Cortex of kidney (tissue), 1 donor: ENCODE measurements at places on chromosomes 4 and X.

GRCh38 chrX:107716118-107716684 is 59.4 kb downstream of the TSC22D3 start:
- no peak for DNase-seq

DNA sequence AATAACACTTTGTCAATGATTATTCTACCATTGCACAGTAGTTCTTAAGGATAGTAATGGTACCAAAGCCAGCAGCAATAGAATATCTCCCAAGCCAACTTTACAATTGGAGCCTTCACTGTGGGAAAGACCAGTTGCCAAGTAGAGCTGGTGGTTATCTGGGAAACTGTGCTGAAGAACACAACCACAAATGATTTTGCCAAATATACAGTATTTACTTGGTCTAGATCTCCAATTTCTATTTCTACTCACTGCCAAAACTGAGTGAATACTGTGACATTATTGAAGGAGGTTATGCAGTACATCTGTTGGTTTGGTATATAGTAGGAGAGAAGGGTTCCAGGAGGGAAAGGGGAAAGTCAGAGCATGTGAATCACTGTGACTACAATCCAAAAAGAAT is 3.8 kb downstream of the TET2 start:
- no peak for DNase-seq

- no peak for DNase-seq
These were observed 332.7 kb downstream of the PRDM5 start for GRCh38 chr4:120589787-120590186.

- DNase-seq: no peak
These were observed 31.8 kb upstream of the ZCCHC13 start for GRCh38 chrX:74272230-74272629.

DNA sequence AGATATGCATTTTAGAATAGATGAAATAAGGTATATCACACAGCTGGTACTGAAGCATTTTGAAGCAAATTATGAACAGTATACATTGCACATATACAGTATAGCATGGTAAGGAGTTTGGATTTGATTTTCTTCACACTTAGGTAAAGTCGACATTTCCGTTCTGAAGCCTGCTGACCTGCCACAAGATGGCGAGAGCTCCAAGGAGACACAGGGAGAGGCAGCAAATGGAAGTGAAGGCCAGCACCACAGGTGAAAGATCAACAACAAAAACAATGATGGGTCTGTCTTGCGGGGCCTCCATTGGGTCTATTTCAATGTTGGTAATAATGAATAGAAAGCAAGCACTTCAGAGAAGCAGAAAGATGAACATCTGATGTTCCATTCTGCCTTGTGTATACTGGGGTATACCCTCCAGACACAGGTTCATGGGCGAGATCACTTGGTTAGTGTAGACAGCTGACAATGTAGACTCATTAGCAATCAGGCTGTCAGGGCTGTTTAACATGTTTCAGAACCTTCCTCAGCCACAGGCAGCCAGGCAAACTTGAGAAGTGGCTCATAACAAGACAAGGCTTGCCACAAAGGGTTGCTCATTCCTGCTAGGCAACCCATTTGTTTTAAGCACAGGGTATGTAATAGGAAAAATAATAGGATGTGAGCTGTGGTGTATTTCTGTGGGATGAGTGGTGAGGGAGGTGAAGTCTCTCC is 21.4 kb upstream of the NOX1 start:
- no peak for DNase-seq

- DNase-seq: no peak
These were observed 260.2 kb downstream of the IL1RAPL1 start for GRCh38 chrX:28847423-28847822.

- DNase-seq: no peak
These were observed 554 bp downstream of the PCDH7 start for GRCh38 chr4:30720661-30721184.

GRCh38 chr4:148207068-148207467 is 235.1 kb downstream of the NR3C2 start:
- no peak for DNase-seq

DNA sequence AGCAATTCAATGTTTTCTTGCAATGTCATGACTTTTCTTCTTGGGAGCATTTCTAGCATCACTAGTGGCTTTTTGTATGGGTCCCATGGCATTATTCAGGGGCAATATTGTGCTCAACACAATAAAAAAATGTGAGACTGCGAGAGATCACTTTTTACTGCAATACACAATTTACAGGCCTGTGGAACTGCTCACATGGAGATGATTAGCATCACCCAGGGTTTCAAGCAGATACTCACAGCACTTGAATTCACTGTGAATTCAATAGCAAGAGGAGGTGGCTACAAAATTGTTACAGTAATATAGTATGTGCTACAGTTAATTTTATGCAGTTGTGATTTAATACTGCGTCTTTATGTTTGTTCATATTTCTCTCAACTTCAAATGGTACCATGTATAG is 50.4 kb downstream of the TBC1D19 start:
- no peak for DNase-seq

DNA sequence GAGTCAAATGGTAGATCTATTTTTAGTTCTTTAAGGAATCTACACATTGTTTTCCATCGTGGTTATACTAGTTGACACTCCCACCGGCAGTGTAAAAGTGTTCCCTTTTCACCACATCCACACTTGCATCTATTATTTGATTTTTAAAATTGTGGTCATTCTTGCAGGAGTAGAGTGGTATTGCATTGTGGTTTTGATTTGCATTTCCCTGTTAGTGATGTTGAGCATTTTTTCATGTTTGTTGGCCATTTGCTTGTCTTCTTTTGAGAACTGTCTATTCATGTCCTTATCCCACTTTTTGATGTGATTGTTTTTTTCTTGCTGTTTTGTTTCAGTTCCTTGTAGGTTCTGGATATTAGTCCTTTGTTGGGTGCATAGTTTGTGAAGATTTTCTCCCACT is 70.0 kb downstream of the TAB3 start:
- no peak for DNase-seq

- no peak for DNase-seq
These were observed 515.6 kb downstream of the PPARGC1A start for GRCh38 chr4:23374259-23374658.

DNA sequence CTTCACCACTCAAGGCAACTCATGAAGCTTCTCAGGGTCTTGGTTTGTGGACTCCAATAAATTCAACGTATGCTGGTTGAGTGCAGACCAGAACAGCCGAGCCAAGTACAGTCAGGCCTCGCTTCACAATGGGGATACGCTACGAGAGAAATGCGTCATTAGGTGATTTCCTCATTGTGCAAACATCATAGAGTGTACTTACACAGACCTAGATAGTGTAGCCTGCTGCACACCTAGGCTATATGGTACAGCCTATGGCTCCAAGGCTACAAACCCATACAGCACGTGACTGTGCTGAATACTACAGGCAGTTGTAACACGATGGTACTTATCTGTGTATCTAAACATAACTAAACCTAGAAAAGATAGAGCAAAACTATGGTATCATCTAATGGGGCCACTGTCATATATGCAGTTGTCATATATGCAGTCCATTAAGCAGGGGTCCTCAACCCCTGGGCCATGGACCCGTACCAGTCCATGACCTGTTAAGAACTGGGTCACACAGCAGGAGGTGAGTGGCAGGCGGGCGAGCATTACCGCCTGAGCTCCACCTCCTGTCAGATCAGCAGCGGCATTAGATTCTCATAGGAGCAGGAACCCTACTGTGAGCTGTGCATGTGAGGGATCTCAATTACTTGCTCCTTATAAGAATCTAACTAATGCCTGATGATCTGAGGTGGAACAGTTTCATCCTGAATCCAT is 31.5 kb downstream of the RTL5 start:
- no peak for DNase-seq

GRCh38 chrX:72299891-72300630 is 5.7 kb downstream of the CITED1 start:
- no peak for DNase-seq

- DNase-seq: no peak
These were observed 262.1 kb upstream of the GPC4 start for GRCh38 chrX:133677123-133678063.

DNA sequence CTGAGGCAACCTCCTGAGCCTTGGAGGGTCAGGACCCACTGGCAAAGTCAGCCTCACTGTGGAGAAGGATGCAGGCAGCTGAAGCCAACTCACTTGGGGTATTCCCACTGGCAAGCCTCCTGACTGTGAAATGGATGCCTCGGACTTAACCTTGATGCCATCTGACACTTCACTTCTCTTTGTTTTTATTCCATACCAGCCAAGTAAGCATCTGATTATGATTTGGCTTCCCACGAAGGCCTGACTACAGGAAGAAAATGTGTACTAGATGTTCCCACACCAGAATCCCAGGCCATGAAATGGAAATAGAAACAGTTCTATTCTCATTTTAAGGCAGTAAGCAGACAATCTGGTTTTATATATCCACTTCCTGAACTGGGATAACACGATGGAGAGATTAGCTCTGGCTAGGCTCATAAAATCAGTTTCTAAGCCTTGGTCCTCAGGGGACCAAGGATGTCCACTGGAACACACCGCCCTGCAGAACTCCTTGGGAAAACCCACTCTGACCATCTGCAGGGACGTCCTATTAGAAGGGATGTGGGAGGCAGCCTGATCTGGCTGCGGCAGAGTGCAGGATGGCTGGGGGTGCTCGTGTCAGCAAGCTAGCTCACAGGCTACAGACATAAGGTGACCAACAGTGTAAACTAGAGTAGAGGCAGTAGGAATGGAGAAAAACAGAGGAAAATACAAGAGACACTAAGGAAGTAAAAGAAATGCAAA is 89.3 kb downstream of the TSPAN5 start:
- DNase-seq: no peak

GRCh38 chr4:174398728-174399127 is 115.0 kb downstream of the CEP44 start:
- DNase-seq: no peak

GRCh38 chr4:120923207-120923522 is 639 bp upstream of the PRDM5 start:
- DNase-seq: no peak

DNA sequence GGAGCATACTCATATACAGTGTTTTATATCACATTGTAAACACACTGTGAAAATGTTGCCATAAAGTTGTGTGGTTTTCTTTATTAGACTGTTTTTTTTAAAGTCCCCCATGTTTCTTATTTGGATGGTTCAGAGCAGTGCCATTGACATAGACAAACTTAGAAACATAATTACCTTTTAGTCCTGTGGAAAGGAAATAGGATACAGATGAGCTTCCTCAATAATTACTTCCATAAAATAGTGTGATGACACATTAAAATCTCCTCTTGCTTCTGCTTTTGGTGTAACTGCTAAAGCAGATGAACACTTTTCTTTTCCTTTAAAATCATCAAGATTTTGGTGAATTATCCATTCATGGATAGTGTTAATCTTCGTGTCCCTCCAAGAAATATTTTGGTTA is 52.9 kb upstream of the LIMCH1 start:
- no peak for DNase-seq

GRCh38 chr4:48429709-48430474 is 53.3 kb upstream of the SLC10A4 start:
- DNase-seq: no peak

DNA sequence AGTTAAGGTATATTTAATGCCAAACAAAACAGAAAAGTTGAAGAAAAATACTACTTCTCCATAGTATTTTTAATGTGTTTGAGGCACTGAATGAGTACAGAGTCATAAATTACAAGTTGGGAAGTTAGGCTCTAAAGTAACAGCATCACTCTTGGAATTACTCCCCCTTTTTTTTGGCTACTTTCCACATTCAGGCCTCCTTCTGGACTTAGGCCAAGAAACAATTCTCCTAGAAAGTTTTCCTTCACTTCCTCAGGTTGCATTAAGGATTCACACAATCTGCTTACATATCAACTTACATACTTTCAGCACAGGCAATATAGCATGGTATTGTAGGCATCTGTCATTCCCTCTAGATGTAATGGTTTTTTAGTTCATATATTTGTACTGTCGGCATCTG is 52.1 kb downstream of the TMEM165 start:
- no peak for DNase-seq

GRCh38 chr4:147723326-147723725 is 8.6 kb upstream of the ARHGAP10 start:
- DNase-seq: no peak

DNA sequence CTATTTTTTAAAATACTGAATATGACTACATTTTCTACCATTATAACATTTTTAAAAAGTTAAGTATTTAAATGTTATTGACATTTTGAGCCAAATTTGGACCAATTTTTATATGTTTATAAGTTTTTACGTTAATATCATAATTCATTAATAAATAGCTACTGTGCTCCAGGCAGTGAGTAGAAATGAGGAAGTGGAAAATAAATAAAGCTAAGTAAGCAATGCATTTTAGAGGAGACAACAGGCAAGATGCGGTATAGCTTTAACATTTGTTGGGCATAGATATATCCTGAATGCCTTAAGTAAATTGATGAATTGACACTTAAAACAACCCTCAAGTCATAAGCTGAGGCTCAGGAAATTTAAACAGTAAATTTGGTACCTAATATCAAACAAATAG is 474.8 kb downstream of the PCDH10 start:
- DNase-seq: no peak

- no peak for DNase-seq
These were observed 7.8 kb upstream of the NUP54 start for GRCh38 chr4:76155979-76156378.

- DNase-seq: no peak
These were observed 61.1 kb downstream of the KCNIP4 start for GRCh38 chr4:21887481-21887880.

DNA sequence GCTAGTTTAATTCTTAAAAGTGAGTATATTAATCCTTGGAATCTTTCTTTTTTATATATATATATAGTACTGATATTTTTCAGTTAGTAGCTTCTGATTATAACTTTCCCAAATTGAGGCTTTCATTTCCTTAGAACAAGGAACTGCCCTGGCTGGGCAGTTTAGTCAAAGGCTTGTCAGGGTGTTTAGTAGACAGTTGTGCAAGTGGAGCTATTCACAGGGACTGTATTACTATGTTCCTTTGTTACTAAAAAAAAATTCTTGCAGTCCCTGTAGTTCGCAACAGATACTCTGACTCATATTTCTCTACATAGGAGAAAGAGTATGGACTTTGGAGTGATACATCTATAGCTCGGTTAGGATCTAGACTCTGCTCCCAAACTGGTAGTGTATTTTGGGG is 20.8 kb downstream of the USO1 start:
- no peak for DNase-seq

DNA sequence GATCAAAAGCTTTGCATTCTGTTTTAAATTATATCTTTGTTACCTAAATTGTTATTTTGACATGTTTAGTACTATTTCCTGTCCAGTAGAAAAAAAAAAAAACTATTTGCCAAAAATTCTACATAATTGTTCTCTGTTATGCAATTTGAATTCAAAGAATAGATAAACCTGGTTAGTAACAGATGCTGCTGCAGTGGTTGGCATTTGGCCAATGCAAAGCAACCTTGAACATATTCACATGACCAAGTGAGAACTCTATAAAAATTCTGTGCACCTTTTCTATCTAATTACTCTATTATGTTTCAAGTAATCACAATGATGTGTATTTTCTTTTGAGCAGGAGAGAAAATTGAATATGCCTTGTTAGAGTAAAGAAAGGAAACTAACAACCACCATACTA is 1473.4 kb downstream of the RPA4 start:
- no peak for DNase-seq

- DNase-seq: no peak
These were observed 11.6 kb downstream of the UNC5C start for GRCh38 chr4:95537191-95537590.
